ENCODE measurements at places on chromosomes 4 and X. TPM values are rescaled to one million over a fixed set of nuclear protein-coding genes. Genes with fewer than 3 reads are reported as not detected.
A peak's percentile ranks its signal among the peaks of the same experiment; 100 is the strongest.

- DNase-seq = no peak
Measured at GRCh38 chrX:96835660-96836289, 47.9 kb upstream of the RPA4 start.

- no peak for DNase-seq
Measured at GRCh38 chr4:3829956-3830773, 64.0 kb downstream of the ADRA2C start.

DNA sequence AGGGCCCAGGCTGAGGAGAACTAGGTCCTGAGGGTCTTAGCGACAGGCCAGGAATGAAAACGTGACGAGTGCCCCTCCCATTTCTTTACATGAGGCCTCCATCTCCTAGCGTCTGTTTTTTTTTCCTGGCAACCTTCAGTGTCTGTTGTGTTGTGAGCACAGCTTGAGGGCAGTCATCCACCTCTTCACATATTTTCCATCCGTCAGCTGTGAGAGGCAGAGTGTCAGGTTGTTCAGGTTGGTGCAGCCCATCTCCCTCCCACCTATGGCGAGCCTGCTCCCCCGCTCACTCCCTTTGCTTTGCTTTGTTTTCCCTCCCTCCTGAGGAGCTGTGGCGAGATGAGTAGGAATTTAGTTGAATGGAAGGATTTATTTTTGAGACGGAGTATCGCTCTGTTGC is 51.7 kb upstream of the CHRNA9 start:
- DNase-seq = peak; percentile 28

GRCh38 chr4:22884157-22884556 is 191.4 kb downstream of the GBA3 start:
- no peak for DNase-seq

- no peak for DNase-seq
Measured at GRCh38 chr4:149031399-149031798, 589.2 kb upstream of the NR3C2 start.

GRCh38 chr4:47084795-47085194 is 53.4 kb downstream of the GABRB1 start:
- no peak for DNase-seq

- no peak for DNase-seq
Measured at GRCh38 chr4:90495936-90496335, 368.7 kb downstream of the CCSER1 start.

GRCh38 chr4:143207555-143207954 is 22.8 kb downstream of the USP38 start:
- DNase-seq = no peak

DNA sequence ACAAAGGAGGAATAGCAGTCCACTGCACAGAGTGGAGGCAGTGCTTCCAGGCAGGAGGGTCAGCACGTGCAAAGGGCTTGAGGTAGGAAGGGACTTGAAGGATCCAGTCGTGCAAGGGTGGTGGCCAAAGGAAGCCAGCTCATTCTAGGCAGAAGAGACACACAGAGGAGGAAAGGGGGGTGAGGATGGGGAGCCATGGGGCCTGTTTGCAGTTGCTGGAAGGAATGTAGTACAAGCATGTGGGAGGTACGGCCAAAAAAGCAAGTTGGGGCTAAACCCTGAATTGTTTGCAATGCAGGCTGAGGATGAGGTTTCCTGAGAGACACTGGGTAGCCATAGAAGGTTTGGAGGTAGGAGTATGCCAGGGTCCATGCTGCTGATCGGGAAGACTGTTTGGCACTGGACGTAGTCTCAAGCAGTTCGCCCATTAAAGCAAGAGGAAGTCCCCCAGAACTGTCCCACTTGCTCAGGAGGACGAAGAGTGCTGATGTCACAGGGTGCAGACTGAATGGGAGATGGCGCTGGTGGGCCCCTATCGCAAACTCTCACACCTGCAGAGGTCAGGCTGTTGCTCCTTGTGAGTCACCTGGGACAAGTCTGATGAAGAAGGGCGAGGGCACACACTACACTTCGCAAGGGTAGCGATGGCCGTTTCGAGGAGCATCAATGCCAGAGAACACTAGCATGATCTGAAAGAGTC is 9.1 kb upstream of the MAN2B2 start:
- no peak for DNase-seq

DNA sequence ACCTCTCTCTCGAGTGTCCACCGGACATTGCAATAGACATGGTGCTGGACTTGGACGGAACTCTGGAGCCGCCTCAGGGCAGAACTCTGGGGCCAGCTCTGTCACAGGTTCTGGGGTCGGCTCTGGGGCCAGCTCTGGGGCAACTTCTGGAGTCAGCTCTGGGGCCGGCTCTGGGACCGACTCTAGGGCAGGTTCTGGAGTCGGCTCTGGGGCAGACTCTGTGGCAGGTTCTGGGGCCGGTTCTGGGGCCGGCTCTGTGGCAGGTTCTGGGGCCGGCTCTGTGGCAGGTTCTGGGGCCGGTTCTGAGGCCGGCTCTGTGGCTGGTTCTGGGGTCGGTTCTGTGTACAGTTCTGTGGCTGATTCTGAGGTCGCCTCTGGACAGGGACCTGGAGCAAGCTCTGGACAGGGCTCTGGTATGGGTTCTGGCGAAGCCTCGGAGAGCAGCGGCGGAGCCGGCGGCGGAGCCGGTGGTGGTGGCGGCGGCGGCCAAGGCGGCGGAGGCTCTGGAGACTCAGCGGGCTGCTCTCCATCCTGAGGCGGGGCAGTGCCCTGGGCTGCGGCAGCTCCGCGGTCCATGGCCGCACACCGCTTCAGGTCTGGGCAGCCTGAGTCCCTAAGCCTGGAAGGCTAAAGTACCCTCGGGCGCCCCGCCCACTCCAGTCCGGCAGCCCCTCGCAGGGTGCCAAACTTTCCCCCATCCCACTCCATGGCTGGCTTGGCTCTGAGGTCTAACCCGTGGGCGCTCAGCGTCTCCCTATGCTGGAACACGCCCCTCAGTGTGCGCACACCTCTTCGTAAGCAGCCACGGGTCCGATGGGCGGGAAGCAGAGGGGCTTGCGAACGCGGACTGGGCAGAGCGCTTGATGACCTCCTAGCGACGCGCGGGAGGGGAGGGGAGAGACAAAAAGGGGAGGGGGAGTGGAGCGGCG is at the start of gene DGKK:
TSS of gene DGKK (minus strand) at position 723 of the 929 bp plus-strand sequence. CDS start at position 576, 147 bp downstream.
- DNase-seq = no peak

DNA sequence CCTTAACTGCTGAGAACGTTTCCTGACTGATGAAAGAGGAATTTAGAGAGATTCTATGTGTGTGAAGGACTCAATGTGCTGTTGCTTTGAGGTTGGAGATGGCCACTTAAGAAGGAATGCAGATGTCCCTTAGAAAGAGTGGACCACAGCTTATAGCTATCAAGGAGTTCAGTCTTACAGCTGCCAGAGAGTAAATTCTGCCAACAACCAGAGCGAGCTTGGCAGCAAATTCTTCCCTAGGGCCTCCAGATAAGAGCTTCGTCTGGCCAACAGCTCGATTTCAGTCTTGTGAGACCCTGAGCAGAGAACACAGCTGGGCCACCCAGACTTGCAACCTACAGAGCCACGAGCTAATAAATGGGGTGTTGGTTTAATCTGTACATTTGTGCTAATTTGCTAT is 21.8 kb downstream of the MID1 start:
- DNase-seq = no peak

DNA sequence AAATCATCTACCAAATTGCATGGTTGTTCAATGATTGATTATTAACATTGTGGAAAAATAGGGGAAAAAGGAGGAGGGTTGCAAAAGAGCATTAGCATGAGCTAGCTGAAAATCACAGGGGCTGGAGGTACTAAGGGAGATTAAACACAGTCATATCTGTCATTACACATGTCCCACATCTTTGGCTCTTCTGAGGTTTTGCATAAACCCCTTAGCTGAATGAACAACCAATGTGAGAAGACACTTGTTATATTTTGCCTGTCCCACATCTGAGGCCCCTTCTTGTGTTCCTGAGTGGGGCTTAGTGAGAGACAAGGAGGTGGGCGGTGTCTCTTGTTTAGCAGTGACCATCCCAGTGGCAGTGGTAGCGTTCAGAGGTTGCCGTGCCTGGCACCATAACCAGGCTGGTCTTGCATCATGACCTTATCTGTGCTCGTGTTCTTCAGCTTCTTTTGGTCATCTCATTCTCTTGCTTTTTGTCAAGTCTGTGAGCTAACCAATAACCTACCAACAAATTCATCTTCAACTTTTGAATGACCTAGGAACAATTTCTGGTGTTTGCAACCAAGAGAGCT is 95.6 kb downstream of the MID1IP1 start:
- no peak for DNase-seq

- DNase-seq = no peak
Measured at GRCh38 chr4:16225167-16225862, 956 bp downstream of the TAPT1 start.

DNA sequence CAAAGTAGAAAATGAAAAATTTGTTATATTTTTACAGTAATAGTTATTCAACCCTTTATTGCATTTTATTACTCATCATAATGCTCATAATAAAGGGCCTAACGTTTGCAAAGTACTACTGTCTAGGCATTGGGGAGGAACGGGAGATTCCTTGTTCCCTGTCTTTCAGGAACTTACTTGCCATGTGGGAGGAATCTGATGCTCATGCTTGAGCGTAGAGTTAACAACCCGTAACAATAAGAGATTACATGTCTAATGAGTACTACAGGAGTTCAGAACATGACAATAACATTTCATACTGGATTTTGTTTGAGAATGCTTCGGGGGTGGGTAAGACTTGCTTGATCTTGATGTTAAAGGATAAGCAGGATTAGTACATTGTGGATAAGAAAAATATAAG is 2.9 kb downstream of the CCSER1 start:
- DNase-seq = no peak

GRCh38 chrX:21225643-21226042 is 148.6 kb upstream of the CNKSR2 start:
- no peak for DNase-seq

GRCh38 chrX:11100281-11101035 is 10.7 kb upstream of the HCCS start:
- no peak for DNase-seq

The TMPRSS11D gene
- total RNA-seq = not detected

The RHOXF2 gene
- total RNA-seq = not detected

The TMEM255A gene
- total RNA-seq = not detected

The TMSB15C gene
- 6.1 TPM for total RNA-seq

The PTPN13 gene
- total RNA-seq = 0.08 TPM

The PSMD10 gene
- total RNA-seq = 28.1 TPM

The SPANXN3 gene
- total RNA-seq = not detected

All from activated CD8-positive, alpha-beta T cell treated with anti-CD3 and anti-CD28 coated beads, Interleukin-2, amount 10 ng/mL, durations not matched to agents 7 days and 5 days (primary cell).